ENCODE measurements at places on chromosomes 2 and 18.

GRCh38 chr18:79739440-79739778 lies 58.3 kb upstream of the KCNG2 start:
- DNase-seq = no peak

DNA sequence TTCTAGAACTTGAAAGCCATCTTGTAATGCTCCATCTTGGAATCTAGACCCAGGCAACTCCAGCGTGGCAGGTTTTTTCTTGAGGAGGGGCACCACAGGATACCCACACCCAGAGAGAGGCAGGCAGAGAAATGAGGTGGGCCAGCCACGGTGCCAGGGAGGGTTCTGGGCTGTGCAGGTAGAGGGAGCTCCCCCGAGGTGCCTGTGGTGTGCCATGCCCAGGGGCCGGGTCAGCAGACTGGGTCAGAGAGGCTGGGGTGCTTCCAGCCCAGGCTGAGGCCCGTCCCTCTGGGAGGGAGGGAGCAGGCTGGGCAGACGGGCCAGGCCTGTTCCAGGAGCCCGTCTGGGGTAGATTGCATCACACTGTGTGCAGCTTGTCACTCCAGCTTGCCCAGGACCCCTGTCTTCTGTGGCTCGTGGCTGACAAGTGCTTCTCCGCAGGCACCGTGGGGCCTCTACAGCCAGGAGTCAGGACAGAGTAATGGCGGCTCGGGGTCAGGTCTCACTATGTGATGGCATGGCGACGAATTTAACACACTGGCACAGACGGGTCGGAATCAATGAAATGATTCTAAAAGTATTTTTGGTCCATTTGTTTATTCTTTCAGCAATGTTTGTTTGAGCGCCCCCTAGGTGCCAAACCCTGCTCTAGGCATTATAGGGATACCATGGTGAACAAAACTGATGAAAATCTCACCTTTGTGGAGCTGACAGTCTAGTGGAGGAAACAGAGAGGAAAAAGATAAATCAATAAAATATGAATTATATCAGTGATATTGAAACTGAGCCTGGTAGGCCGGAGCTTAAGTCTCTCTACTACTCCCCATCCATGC lies 144.0 kb downstream of the ACOXL start:
- DNase-seq = no peak

DNA sequence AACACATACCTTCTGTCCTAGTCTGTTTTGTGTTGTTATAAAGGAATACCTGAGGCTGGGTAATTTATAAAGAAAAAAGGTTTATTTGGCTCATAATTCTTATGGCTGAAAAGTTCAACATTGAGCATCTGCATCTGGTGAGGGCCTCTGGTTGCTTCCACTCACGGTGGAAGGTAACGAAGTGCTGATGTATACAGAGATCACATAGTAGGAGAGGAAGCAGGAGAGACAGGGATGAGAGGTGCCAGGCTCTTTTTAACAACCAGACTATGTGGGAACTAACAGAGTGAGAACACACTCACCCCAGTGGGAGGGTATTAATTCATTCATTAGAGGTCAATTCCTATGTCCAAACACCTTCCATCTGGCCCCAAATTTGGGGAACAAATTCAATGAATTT lies 463.8 kb downstream of the DSC3 start:
- no peak for DNase-seq

GRCh38 chr2:160753960-160754359 lies 260.4 kb upstream of the RBMS1 start:
- no peak for DNase-seq

DNA sequence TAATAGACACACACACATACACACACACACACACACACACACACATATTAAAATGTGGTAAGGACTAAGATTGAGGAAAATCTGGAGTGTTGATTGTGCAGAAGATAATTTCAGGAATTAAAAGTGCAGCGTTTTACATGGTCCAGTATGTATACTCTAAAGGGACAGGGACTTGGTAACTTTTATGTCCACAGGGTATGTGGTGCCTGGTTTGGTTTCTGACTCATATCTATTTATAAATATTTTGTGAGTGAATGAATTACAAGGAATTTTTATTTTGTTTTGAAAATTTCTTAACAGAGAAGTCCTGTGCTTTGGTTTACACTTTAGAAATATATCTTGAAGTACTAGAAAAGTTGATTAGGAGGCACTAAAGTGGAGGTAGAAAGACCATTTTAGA lies 287.7 kb upstream of the NXPH2 start:
- no peak for DNase-seq

- no peak for DNase-seq
These were observed 42.4 kb downstream of the MEIS1 start for GRCh38 chr2:66477135-66477842.

GRCh38 chr2:198715302-198715835 lies 742.4 kb downstream of the SATB2 start:
- no peak for DNase-seq

GRCh38 chr2:127762846-127763245 lies 48.1 kb downstream of the WDR33 start:
- DNase-seq = no peak

DNA sequence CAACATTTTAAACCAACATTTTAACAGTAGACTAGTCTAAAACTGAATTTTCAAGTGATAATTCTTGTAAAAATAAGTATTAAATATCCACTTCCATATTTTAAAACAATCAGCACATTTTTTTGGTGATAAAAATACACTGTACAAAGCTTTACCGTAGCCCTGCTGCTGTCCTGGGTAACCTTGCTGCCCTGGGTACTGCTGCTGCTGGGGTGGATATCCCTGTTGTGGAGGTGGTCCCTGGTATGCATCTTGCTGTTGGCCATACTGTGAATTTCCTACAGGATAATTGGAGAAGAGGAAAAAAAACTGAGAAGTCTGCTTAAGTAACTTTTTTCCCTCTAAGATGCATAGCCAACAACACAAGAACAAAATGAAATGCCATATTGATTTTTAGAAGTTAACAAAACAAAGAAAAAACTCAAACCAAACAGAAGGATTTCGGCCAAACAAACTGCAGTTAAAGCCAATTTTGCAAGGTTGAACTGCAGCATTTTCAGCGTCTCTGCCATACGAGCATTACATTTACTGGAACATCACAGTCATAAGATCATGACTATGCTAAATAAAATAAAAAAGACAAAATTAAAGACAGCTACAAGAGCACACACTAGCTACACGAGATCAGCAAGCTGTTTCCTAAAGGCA lies 55.4 kb downstream of the SS18 start:
- no peak for DNase-seq

DNA sequence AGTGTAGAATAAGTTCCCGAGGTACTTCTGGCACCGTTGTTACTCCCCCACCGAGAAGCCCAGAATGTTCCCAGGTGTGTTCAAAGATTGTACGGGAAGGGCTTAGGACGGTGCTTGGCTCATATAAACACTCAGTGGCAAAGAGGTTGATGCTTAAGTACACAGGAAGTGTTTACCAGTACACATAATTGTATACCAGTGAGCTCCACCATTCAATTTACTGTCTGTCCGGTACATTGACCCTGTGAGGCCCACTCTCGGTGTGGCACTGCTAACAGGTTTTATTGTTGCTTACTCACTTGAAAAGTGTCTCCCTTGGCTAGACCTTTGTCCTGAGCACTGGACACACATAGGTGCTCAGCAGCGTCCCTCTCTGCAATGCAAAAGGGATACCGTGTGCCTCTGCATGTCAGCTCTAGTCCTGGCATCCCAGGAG lies 191.0 kb downstream of the NEDD4L start:
- DNase-seq = no peak

DNA sequence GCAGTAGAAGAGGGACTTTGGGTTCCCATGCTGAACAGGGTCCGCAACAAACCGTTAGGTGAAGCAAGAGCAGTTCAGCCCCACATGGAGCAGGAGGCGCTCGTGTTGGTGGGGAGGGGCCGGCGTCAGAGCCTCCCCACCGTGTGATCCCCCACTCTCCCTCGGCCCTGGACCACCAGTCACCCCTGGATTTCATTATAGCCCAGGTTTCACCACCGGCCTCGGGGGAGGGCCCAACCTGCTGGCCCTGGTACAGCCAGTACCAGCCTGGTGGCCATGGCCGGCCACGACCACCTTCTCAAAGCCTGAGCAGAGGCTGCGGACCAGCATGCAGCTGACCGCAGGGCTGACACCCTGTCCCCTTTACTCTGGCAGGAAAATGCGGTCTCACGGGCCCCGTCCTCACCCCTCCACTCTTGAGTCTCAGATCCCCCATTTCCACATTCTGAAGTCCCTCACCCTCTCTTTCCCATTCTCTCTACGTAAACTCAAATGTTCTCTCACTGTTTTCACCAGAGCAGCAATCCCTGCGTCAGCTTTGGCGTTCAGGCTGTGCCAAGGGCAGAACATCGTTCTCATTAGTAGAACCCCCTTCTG lies 8.6 kb downstream of the MLPH start:
- DNase-seq = no peak

DNA sequence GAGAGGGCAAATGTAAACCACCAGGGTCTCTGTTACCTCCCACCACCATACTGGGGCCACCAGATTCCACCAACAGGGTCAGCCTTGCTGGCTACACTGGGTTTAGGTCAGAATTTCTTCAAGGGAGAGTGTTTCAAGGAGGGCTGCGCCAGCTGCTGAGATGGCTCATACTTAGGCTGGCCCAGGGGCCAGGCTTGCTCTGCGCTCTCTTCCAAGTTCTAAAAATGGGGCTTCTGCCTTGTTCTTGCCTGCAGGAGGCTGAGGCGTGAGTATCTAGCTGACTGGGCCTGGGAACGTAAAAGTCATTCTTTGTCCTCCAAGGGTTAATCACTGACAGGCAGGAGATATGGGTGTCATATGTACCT lies 28.1 kb downstream of the MRPL33 start:
- DNase-seq = no peak

DNA sequence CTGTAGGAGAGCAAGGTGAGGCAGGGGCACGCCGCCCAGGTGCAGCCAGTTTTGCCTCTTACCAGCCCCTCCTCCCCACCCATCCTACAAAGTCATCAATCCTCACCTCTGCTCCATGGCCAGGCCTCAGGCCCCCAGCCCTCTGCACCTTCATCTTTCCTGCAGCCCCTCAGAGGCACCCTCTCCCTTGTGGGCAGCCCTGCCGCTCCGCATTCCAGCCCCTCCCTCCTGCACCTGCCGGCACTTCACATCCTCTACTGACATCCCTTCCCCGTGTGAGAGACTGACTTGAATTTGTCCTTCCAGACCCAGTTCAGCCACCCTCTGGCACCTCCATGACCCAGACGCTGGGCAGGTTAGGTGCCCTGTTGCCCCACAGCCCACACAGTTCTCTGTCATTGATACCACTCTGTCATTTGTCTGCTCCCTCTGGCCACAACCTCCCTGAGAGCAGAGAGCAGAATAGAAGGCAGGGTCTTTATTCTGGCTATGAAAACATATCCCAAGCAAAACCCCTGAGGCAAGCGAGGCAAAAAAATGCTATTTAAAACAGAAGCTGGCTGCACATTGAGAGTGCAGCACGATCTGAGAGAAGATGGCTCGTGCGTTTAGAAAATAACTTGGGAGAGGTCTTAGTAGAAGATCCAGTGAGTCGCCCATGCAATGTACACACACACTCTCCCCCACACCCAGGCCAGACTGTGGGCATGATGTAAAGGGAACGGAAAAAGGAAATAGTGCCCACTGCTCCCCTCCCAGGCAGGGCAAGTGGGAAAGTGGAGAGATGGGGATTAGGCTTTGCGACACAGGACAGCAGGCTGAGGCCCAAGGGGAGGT lies 25.9 kb downstream of the SDC1 start:
- no peak for DNase-seq

GRCh38 chr2:71886241-71886640 lies 261.4 kb downstream of the CYP26B1 start:
- DNase-seq = no peak

DNA sequence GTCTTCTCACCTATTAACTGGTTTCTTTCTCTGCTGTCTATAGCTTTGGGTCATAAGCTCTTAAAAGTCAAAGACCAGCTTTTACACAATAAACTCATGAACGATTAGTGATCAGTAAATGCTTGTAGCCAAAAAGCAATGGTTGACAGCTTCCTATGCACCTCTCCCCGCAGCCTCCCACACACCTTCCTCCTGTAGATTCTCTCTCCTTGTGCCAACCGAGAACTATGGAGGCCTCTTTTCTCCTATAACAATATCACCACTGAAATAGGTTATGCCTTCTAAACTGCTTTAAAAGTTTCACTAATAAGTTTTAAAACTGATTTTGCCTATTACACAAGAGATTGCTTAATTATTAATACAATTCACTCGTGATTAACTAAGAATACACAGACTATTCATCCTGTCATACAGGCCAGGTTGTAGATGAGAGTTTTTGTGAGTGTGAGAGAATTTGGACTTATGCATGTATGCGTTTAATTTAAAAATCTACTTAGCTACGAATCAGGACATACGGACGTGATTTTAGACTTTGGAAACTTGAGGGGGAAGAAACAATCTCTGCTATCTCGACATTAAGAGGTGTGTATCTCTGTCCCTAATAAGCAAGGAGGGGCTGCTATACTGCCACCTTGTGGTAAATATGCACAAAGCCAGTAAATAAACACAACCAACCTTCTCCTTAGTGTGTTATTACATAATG lies 229.1 kb upstream of the RBBP8 start:
- DNase-seq = no peak

GRCh38 chr18:27240383-27240782 lies 55.3 kb upstream of the CHST9 start:
- DNase-seq = no peak

- DNase-seq = no peak
These were observed 28.8 kb downstream of the HADHB start for GRCh38 chr2:26273501-26273900.

DNA sequence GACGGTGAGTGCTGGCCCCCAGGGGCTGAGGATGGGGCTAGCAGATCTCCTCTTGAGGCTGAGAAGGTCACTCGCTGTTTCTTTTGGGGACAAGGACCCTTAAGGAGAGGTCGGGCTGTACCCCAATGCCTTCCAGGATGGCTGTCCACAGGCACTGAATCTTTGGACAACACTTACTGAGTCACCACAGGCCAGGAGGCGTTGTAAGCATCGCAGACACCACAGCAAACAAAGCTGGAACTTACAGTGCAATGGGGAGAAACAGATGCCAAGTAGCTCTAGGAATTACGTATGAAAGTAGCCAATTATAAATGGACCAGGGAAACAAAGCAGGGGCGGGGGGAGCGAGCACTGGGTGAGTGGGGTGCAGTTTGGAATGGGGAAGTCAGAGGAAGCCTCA lies 219.8 kb downstream of the GLI2 start:
- DNase-seq = no peak

DNA sequence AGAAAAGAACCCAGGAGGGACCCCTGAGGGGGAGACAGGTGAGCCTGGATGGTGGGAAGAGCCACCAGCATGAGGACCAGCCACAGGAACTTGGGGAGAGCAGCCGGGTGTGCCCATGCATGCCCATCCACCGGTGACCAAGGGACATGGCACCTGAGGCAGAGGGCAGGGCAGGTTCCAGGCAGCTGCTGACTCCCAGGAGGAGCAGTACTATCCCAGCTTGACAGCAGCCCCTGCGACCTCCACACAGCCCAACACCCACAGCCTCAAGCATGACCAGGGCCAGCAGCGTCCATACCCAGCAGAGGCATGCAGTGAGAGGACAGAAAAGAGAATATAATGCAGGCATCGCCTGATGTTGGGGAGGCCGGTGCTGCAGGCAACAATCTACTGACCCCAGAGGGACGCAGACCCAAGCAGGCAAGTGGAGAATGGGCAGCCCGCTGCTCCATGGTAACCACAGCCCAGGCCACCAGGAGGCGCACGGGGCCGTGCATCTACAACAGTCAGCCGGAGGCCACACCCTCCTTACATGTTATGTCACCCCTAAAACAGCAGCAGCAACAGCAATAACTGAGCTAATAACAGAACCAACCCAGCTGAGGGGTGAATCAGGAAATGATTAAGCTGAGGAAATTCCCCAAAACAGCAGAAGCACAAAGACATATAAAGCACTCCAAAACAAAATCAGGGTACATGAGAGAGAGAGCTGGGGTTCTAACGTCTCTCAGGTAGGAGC lies 44.1 kb downstream of the ANKMY1 start:
- peak; percentile 70 for DNase-seq
